ENCODE measurements at places on chromosomes 3 and 15.
A peak's percentile ranks its signal among the peaks of the same experiment; 100 is the strongest.

DNA sequence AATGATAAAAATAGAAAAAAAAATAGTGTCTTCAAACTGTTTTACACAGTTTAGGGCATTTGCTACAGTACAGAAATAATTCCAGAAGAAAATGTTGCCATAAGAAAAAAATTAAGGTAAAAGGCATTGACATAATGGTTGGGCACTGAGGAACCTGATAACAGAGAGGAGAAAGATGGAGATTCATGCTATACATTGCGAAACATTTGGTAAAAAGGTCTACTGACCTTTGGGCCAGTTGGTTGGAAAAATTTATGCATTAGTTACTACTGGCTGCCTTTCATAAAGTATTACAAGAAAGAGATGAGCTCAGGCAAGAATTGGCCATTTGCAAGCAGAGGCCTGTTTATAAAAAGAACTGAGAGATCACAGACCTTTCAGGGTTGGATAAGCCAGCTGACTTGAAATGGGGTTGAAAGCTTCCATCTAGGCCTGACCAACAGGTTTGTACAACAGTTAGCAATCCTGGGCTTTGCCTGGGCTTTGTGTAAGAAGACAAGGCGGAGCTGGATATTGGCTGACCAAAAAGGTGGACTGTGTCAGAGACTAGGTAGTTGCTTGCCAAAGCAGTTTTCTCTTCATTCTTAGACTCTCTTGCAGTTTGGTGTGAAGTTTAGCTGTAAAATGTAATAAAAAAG, 166.6 kb upstream of the MCTP2 start:
- H3K27ac ChIP-seq = peak overlapping the region; percentile 80
- no peak for DNase-seq
- H3K4me1 ChIP-seq = peaks cover 5% of the 10 kb centered on the region
- no peaks in the 10 kb centered on the region for H3K36me3 ChIP-seq
- H3K27me3 ChIP-seq = no peaks in the 10 kb centered on the region

DNA sequence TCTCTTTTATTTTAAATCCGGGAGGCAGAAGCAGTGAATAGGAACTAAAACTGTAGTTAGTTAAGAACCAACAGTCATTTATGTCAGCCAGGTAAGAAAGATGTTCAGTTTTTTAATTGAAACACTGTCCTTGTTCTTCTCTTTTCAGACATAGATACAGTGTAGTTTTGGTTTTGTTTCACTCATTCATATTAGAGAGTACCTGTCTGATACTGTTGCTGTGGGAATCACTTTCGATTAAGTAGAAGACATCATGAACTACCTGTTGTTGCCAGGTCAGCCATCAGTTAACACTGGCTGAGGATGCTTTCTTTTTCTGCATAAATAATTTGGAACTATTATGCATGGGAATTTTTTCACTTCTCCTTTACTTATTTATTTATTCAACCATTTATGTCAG, 700.4 kb downstream of the OTOL1 start:
- no peaks in the 10 kb centered on the region for H3K27me3 ChIP-seq
- H3K27ac ChIP-seq = no peak overlapping the region
- no peak for DNase-seq
- H3K36me3 ChIP-seq = no peaks in the 10 kb centered on the region
- no peak overlapping the region for H3K4me3 ChIP-seq
- no peaks in the 10 kb centered on the region for H3K4me1 ChIP-seq

DNA sequence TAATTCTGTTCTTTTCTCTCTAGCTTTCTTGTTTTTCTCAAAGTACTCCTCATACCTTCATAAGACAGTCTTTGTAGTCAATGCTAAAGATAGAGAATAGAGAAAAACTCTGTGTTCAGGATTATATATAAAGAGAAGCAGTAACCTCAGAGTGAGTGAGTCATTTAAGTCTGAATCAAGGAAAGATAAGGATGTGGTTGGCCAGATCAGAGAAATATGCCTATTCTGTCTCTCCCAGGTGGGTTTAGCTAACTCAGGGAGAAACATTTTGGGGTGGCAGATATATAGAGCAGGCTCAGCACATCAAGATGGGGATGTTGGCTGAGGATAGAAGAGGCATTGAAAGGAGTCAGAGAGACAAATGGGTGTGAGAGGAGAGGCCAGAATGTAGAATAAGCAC, 31.4 kb downstream of the GTF2E1 start:
- no peaks in the 10 kb centered on the region for H3K4me1 ChIP-seq
- no peak overlapping the region for H3K27ac ChIP-seq
- DNase-seq = no peak
- H3K27me3 ChIP-seq = no peaks in the 10 kb centered on the region
- H3K36me3 ChIP-seq = peaks cover 4% of the 10 kb centered on the region

GRCh38 chr3:30890907-30891306, 3.6 kb downstream of the GADL1 start:
- H3K4me1 ChIP-seq = no peaks in the 10 kb centered on the region
- DNase-seq = no peak
- no peak overlapping the region for H3K4me3 ChIP-seq
- H3K27me3 ChIP-seq = no peaks in the 10 kb centered on the region
- no peak overlapping the region for H3K27ac ChIP-seq

DNA sequence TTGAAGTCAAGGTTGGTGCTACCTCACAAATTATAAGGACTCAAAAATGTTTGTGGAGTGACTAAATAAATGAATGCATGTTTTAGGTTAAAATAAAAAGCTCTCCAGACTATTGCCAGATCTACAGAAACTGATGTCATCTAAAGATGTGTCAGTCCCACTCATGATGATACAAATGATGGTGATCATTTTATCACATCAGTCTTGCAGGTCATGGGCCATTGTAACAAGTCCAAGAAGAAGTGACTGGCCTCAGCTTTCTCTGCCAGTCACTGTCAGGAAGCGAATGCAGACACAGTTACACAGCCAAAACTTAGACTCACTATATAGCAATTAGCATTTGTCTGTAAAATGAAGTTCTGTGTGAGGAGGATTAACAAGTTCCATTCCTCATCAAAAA, 18.5 kb downstream of the ATP8B4 start:
- H3K27ac ChIP-seq = no peak overlapping the region
- H3K4me3 ChIP-seq = no peak overlapping the region
- no peaks in the 10 kb centered on the region for H3K36me3 ChIP-seq
- no peak for DNase-seq
